Activated CD4-positive, alpha-beta T cell treated with anti-CD3 and anti-CD28 coated beads for 36 hours (primary cell): ENCODE measurements at places on chromosomes 2 and 18. TPM values are rescaled to one million over a fixed set of nuclear protein-coding genes. Genes with fewer than 3 reads are reported as not detected.

DNA sequence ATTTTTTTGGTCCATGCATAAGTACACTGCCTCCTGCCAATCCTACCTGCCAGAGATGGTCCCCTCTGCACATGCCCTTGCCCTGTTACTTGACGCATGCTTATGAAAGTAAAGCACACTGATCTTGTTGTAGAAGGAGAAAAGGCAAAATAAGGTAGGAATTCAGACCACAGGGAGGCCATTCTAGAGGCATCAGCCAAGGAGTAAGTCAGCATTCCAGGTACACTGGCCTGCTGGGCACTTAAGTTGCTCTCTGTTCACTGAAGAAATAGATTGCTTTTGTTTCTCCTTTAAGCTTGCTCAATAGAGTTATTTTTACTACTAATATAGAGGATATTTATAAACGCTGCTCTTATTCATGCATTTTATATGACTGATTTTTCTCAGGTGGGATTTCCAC is 604.4 kb downstream of the TDRD15 start:
- no peaks in the 10 kb centered on the region for H3K4me1 ChIP-seq
- no peak overlapping the region for H3K4me3 ChIP-seq
- no peaks in the 10 kb centered on the region for H3K27me3 ChIP-seq
- no peaks in the 10 kb centered on the region for H3K36me3 ChIP-seq
- DNase-seq, result no peak

The CETN1 gene
- total RNA-seq, result not detected

The ZAP70 gene
- 153 TPM for total RNA-seq

DNA sequence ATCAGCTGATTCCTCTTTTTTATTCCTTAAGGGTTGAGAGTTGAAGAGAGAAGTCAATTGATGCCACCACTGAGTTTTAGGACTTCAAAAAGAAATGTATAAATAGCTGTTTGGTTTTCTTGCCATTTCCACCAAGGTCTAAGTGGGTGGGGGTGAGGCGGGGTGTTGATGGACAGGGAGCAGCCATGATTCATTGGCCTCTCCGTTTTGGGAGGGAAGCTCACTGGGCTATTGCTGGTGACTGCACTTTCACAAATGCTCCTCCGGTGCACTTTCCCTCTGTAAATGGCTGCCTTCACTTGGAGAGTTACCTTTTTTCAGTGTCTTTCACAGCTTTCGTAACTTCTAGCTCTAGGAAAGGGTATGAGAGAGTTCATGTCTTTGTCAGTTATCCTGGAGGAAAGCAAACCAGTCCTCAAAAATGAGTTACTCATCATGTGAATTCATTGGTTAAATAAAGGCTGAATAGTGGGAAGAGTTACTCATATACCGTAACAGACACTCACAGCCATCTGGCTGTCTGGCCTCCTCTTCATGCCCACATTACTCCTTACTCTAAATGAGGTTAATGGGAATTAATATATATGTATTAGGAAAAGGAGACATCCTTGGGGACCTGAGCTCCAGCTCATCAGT is 17.4 kb upstream of the CTAGE1 start:
- H3K27me3 ChIP-seq, result no peaks in the 10 kb centered on the region
- H3K36me3 ChIP-seq, result no peaks in the 10 kb centered on the region
- H3K4me3 ChIP-seq, result no peak overlapping the region
- no peak for DNase-seq

The TAF1B gene
- 28.8 TPM for total RNA-seq

DNA sequence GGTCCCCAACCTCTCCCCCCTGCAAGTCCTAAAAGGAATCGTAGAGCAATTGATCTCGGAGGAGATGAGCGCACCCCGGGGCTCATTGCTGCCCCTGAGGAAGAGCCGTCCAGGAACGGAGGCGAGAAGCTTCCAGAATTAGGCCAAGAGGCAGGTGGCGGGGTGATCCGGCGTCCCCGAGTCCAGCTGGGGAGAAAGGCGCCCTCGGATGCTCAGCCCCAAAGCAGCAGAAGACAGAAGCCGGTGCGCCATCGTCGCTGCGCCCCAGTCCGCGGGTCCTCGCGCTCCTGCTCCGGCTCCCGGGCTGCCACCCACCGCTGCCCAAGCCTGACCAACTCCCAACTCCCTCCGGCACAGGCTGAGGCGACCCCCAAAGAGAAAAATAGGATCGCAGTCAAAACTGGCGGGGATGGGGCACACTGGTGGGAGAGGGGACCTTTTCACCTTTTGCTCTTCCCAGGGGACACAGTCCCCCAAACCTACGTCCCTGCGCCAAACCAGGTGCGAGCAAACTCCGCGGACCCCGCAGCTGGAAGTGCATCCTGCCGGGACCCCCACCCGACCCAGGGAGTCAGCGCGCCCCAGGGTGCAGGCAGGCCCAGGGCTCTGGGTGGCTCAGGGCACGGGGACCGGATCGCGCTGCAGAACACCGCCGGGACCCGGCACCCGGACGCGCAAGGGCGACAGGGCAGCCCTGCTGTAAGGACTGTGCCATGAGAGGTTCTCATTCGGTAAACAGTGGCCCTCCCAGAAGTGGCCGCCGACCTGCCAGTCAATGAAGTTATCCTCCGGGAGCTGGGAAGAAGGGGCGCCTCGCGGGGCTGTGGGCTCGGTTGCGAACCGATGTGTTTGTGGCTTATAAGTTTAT is 8.4 kb upstream of the MEIS1 start:
- no peaks in the 10 kb centered on the region for H3K36me3 ChIP-seq
- no peaks in the 10 kb centered on the region for H3K4me1 ChIP-seq
- DNase-seq, result no peak
- no peak overlapping the region for H3K4me3 ChIP-seq
- no peak overlapping the region for H3K27ac ChIP-seq
- H3K27me3 ChIP-seq, result peaks cover 51% of the 10 kb centered on the region
